Hindlimb muscle (tissue), 1 donor: ENCODE measurements at places on chromosomes 7 and 10. TPM values are rescaled to one million over a fixed set of nuclear protein-coding genes. Genes with fewer than 3 reads are reported as not detected.

The HOXA11 gene
- polyA plus RNA-seq = 2.7 TPM

The KCND2 gene
- 0.83 TPM for polyA plus RNA-seq

The TMEM270 gene
- polyA plus RNA-seq = not detected

The FGFBP3 gene
- 1.9 TPM for polyA plus RNA-seq

The CELF2 gene
- 90.1 TPM for polyA plus RNA-seq

The ELN gene
- 87.1 TPM for polyA plus RNA-seq

The SNCG gene
- 4.7 TPM for polyA plus RNA-seq

The HOXA7 gene
- 13.5 TPM for polyA plus RNA-seq

The OR2A5 gene
- not detected for polyA plus RNA-seq

The TFR2 gene
- 1.3 TPM for polyA plus RNA-seq

The SP8 gene
- not detected for polyA plus RNA-seq

The TBC1D12 gene
- polyA plus RNA-seq = 10.7 TPM

The NPFFR1 gene
- polyA plus RNA-seq = 0.09 TPM

The ARHGAP22 gene
- 1.3 TPM for polyA plus RNA-seq

The MCM10 gene
- 4.8 TPM for polyA plus RNA-seq

The CFAP43 gene
- polyA plus RNA-seq = 0.39 TPM

The PCBD1 gene
- polyA plus RNA-seq = 75.7 TPM

The SFMBT2 gene
- 7.9 TPM for polyA plus RNA-seq

The LEP gene
- 0.05 TPM for polyA plus RNA-seq

The ADARB2 gene
- 0.04 TPM for polyA plus RNA-seq

The CPA2 gene
- 0.28 TPM for polyA plus RNA-seq

The DUSP5 gene
- polyA plus RNA-seq = 4.2 TPM

The DENND2A gene
- polyA plus RNA-seq = 41.2 TPM

The FAM180A gene
- not detected for polyA plus RNA-seq

The WEE2 gene
- 0.22 TPM for polyA plus RNA-seq

The UTF1 gene
- polyA plus RNA-seq = not detected

The GHRHR gene
- polyA plus RNA-seq = 0.58 TPM

The ADIRF gene
- polyA plus RNA-seq = 11.6 TPM

The CYP2C18 gene
- 0.12 TPM for polyA plus RNA-seq

The CCL24 gene
- not detected for polyA plus RNA-seq

The HTR7 gene
- polyA plus RNA-seq = 0.36 TPM

The EPHA1 gene
- 5.8 TPM for polyA plus RNA-seq
